ENCODE measurements at places on chromosomes 13 and 19.

GRCh38 chr13:112055036-112055914 lies 11.7 kb upstream of the SOX1 start:
- no peak for DNase-seq

DNA sequence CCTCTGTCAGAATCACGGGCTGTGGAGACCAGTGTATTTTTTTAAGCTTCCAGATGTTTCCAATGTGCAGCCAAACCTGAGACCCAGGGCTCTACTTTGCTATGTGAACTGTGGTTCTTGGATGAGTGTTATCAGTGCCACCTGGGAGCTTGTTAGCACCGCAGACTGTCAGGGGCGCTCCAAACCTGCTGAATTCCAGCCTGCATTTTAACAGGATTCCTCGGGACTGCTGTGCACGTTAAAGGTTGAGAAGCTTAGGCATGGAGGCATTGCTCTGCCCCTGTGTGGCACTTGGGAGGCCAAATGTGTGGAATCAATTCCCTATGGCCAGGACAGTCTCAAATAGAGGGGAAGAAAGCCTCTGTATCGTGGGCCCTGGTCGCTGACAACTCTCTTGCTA lies 80.3 kb downstream of the ANKRD10 start:
- DNase-seq, result no peak

DNA sequence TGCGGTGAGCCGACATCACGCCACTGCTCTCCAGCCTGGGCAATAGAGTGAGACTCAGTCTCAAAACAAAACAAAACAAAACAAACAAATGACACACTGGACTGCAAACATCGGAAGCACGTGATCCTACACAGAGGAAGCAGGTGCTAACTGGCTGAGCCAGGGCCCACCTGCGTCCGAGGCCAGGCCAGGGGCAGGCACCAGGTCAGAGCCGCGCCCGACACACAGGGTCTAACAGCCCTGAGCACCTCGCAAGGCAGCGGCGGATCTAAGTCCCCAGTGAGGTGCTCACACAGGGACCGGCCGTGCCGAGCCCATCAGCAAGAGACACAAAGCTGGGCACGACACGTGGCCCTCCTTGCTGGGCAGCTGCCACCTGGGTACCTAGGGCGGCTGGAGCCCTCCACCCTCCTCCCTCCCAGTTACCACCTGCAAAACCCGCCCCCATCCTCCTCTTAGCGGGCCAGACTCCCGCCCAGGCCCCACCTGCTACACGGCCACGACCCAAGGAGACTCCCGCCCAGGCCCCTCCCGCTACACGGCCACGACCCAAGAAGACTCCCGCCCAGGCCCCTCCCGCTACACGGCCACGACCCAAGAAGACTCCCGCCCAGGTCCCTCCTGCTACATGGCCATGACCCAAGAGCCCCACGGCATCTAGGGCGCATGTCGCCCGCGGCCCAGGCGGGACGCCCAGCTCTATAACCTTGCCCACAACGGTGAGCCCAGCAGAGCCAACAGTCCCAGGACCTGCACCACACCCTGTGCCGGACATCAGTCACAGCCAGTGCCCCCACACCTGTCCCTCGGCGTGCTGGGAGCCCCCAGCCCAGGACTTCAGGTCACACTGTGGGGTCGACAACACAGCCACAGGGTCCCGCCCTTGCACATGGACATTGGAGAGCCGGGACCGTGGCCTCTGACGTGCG lies 15.6 kb downstream of the AP3D1 start:
- DNase-seq, result no peak

GRCh38 chr19:42224940-42225717 lies 5.0 kb downstream of the ZNF526 start:
- DNase-seq, result no peak

DNA sequence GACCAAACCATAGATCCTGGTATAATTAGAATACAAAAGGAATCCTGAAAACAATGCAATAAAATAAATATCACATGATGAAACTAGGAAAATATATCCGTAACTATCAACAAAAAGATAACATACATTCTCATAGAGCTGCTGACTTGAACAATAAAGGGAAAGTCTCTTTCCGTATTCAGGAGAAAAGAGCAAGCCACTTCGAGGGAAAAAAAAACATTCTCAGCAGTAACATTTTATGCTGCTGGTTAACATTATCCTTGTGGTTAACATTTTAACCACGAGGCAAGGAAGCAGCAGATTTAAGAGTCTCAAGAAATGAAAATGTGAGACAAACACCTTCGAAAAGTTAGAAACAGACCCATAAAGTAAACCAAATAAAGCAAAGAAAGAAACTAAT lies 25.8 kb downstream of the NALCN start:
- DNase-seq, result no peak

DNA sequence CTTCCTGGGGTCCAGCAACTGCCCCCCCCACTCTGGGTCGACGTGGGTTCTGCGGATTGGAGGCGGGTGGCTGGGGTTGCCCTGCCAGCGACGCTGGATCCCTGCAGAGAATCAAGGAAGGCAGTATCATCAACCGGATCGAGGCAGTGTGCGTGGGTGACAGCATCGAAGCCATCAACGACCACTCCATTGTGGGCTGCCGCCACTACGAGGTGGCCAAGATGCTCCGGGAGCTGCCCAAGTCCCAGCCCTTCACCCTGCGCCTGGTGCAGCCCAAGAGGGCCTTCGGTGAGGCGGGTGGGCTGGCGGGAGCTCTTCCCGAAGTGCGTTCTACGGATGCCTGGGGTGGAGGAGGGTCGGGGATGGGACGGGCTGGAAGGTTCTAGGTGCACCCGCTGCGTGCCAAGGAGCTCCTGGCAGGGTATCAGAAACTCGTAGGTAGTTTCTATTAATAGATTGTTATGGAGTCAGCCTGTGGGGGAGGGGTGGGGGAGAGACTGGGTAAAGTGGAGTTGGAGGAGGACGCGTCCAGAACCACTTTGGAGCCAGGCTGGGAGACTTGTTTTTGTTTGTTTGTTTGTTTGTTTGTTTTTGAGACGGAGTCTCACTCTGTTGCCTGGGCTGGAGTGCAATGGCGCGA lies 1.5 kb downstream of the GIPC3 start:
- no peak for DNase-seq

GRCh38 chr13:91045351-91046034 lies 302.0 kb upstream of the MIR17HG start:
- DNase-seq, result no peak

DNA sequence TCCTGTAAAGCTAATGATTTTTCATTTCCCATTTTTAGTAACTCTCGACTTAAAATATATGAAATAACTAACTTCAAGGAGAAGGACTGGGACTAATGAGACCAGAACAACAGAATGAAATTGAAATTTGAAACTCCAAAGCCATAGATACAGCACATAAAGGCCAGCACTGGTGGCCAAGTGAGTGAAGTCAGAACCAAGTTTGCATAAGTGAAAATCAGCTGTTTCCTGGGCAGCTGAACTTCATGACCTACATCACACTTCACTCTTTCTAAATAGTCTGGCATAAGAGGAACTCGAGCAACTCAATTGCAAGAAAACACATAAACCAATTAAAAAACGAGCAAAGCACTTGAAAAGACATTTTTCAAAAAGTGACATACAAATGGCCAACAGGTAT lies 84.5 kb downstream of the DCLK1 start:
- DNase-seq, result no peak

DNA sequence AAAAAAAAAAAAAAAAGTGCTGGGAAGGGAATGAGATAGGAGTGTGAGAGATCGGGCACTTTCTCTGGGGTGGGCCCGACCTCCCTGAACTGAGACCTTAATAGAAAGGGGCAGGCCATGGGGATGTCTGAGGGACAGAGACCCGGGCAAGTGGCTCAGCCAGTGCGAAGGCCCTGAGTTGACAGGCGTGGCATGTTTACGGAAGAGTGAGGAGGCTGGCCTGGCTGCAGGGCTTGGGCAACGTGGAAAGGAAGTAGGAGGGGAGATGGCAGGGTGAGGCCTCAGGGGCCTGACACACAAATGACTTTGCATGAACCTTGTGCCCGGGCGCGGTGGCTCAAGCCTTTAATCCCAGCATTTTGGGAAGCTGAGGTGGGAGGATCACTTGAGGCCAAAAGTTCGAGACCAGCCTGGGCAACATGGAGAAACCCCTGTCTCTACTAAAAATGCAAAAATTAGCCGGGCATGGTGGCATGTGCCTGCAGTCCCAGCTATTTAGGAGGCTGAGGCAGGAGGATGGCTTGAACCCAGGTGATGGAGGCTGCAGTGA lies 13.9 kb downstream of the FCHO1 start:
- no peak for DNase-seq

DNA sequence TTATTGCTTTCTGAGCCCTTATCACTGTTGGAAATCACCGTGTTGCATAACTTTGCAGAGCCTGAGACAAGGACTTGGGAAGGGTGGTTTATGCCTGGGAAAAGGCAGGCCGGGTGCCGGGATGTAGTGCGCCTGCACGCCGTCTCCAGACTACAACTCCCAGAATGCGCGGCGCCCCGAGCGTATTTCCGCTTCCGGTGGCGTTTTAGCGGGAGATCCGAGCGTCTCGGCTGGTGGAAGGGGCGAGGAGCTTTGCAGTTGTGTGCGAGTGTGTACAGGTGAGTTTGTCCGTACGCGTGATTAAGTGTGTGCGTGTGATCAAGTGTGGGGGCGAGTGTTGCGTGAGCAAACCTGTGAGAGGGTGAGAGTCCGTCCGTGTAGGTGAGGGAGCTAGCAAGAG lies 75.4 kb downstream of the PEG3 start:
- DNase-seq, result no peak

GRCh38 chr13:113639616-113640262 lies 18.3 kb downstream of the ATP4B start:
- no peak for DNase-seq

DNA sequence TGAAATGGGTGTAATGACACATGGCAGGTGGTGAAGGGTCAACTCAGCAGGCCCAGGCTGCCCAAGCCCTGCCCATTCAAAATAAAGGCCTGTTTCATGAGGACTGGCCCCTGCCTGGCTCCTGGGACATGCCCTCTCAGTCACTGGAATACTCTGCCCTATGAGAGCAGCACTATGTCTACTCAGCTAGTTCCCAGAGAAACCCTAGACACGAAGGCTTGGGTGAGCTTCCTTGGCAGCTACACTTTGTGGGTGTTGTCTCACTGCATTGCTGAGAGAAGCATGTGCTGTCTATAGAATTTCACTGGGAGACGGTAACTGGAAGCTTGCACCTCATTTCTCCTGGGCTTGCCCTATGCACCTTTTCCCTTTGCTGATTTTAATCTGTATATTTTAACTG lies 752.8 kb downstream of the LIG4 start:
- DNase-seq, result no peak

- DNase-seq, result no peak
These were observed 597.7 kb downstream of the GPC6 start for GRCh38 chr13:93824286-93824685.

DNA sequence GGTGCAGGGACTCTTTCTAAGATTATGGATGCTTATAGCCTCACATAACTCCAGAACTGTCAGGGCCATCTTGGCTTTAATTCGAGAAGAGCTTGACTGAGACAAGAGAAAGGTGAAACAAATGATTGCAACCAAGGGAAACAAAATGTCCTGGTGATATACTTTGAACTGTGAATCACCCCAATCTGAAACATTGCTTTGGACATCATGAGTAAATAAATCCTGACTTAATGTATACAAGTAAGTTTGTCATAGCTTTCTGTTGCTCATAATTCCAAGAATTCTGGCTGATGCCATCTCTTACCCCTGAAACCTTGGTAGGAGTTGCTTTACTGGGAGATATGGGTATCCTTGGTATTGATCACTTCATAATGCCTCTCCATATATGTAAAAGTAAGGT lies 5.8 kb upstream of the VWA8 start:
- DNase-seq, result no peak

DNA sequence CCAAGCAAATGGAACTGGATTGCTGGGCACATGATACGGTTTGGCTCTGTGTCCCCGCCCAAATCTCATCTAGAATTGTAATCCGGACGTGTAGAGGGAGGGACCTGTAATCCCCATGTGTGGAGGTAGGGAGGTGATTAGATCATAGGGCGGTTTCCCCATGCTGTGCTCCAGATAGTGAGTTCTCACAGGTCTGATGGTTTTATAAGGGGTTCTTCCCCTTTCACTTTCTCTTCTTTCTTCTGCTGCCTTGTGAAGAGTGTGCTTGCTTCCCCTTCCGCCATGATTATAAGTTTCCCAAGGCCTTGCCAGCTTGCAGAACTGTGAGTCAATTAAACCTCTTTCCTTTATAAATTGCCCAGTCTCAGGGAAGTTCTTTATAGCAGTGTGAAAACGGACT lies 32.6 kb upstream of the MTIF3 start:
- no peak for DNase-seq

GRCh38 chr13:112902101-112902651 lies 66.8 kb upstream of the MCF2L start:
- no peak for DNase-seq

- no peak for DNase-seq
These were observed 70.9 kb downstream of the CDK8 start for GRCh38 chr13:26324867-26325266.

DNA sequence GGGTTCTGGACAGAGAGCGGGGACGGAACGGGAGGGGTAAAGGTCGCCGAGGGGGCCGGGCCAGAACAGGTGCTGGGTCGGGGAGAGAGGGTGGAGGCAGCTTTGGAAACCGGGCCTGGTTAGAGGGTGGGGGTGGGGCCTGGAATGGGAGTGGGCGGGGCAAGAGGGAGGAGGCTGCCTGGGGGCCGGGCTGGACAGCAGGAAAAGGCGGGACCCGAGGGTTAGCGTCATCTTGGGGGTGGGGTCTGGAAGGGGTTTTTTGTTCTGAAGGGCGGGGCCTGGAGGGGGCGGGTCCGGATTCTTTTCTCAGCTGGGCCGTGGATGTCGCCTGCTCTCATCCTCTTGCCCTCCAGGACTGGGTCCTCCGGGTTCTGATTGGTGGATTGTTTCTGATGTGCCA lies 4.3 kb upstream of the ZNF813 start:
- no peak for DNase-seq

DNA sequence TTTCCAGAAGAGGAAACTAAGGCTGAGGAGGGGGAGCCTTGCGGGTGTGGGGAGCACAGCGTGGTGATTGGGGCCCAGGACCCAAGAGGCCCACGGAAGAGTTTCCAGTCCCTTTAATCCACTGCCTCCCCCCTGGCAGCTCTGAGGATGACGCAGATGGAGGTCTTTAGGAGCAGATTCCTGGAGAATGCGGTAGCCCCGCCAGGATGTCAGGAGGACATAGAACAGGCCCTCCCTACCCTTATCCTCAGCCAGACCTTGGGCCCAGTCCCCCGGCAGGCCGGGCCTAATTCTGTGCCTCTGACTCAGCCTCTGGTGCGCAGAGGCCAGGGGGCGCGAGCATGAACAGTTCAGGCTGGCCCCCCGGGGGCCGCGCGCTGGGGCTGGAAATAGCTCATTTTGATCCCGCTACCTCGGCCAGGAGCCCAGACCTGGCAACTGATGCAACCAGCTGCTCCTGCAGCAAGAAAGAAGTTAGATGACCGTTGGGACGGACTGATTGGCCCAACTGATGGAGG lies 461 bp upstream of the HSPB6 start:
- DNase-seq, result no peak
